CD4-positive, alpha-beta T cell treated with Interleukin-15 for 1 hour (primary cell): ENCODE measurements at places on chromosomes 1 and 21.
A peak's percentile ranks its signal among the peaks of the same experiment; 100 is the strongest.

DNA sequence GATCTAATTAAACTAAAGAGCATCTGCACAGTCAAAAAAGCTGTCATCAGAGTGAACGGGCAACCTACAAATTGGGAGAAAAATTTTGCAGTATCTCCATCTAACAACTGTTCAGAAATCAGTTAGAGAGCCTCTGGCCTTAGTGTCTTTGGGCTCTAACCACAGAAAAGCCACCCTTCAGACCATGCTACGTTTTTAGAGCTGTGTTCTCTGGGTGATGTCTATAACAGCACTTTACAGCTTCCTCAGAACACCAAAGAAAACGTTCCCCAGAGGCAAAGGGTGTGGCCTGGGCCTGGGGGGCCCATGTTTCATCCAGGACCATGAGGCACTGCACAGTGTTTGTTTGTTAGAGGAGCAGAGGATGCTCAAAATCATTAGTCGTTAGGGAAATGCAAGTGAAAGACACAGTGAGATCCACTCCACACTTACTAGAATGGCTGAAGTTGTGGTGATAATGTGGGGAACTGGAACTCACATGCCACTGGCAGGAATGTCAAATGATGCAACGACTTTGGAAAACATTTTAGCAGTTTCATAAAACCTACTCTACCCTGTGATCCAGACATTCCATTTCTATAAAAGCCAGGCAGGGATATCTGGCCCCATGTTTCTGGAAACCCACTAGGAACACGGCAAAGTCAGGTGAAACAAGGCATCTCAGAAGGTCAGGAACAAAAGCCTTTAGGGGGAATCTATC, 250.4 kb upstream of the HOOK1 start:
- no peak for DNase-seq

DNA sequence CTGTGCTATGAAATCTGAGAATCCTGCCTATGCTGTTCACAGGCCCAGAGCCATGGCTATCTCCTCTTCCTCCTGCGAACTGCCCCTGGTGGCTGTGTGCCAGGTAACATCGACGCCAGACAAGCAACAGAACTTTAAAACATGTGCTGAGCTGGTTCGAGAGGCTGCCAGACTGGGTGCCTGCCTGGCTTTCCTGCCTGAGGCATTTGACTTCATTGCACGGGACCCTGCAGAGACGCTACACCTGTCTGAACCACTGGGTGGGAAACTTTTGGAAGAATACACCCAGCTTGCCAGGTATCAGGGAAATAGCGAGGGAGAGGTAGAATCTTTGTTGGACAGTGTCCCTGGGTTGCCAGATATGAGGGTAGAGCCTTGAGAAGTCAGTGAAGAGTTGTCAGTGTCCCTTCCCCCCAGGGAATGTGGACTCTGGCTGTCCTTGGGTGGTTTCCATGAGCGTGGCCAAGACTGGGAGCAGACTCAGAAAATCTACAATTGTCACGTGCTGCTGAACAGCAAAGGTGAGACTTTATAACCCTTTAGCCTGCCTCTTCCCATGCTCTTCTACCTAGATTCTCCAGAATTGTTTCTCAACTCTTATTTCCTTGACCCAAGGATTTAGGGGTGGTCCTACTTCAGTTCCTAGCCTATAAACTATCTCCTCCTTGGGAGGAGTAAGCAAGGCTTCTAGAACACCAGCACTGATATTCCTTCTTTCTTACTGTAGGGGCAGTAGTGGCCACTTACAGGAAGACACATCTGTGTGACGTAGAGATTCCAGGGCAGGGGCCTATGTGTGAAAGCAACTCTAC, 1.4 kb downstream of the NIT1 start:
- peak; percentile 76 for DNase-seq

DNA sequence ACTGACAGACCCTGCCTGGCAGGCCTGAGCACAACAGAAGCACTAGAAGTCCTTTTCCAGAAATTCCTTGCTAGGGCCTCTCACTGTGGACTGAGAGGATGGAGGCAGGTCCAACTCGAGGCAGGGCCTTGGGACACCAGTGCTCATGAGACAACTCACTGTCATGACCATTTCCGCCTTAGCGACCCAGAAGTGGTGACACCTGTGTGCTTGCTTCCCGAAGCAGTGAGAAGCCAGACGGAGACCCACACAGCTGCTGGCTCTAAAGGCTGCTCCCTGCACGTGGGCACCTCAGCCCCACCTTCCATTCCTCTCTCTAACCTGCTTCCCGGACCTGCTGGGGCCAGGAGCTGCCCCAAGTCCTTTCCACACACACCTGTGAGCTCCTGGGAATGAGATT, 33.0 kb downstream of the KCNC4 start:
- no peak for DNase-seq

- no peak for DNase-seq
These were observed 214.1 kb upstream of the USP24 start for GRCh38 chr1:55428944-55429931.

- DNase-seq = no peak
These were observed 94.9 kb upstream of the ETV3 start for GRCh38 chr1:157233131-157233530.

DNA sequence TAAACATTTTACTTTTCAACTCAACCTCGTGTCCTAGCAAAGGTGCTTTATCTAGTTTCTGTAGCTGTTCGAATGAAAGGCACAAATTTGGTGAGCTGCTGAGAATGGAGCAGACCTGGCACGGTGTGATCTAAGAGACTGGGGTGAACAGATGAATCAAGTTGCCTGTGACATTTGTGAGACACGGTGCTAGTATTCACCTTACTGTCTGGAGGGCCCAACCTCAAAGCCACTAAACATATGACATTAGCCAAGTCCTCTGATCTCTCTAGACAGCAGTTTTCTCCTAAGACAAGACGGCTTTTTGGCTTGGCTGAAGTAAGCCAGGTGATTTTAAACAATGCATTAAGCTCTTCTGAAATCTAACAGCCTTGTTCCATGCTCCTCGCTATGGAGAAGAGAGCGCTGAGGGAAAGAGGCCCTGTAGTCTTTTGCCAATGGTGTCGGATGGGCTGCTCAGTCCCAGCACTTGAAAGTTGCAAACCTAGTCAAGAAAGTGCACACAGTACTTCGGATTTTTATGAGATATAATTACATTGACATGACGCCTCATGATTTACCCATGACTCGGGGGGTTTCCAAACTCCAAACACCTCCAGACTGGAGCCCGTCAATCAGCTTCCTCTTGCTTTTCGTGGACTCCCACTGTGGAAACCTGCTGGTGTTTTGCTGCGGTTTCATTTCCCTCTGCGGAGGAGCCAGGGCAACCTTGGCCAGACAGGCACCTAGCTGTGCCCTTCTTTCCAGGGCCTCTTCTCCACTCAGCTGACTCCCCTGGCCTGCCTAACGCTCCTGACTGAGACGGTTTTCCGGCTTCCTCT, 794 bp upstream of the TOR3A start:
- peak; percentile 70 for DNase-seq

DNA sequence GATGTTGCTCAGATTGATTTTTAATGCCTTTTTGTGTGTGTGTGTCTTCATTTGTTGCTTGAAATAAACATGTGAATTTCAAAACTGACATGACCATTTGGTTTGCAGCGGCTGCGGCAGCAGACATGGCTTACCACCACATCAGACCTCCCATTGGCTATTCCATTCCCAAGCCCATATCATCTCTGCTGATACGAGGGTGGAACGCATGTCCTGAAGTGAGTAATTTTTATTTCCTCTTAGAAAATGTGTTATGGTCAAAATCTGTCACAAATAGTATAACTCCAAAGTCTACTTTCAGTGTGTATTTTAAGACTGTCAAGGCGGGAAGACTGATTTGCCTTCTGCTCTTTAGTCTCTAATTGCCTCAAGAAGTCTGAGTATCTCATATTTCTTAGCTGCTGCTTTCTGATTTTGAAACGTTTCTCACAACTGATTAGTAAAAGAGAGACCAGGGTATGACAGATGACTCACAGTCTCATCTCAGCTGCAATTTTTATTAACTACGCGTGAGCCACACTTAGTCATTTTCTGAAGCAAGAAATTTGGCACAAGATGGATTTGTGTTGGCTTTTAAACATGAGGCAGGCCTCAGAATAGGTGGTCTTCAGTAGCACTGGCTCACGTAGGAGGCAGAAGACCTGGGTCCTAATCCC, 49.0 kb downstream of the LRRC53 start:
- DNase-seq = no peak

DNA sequence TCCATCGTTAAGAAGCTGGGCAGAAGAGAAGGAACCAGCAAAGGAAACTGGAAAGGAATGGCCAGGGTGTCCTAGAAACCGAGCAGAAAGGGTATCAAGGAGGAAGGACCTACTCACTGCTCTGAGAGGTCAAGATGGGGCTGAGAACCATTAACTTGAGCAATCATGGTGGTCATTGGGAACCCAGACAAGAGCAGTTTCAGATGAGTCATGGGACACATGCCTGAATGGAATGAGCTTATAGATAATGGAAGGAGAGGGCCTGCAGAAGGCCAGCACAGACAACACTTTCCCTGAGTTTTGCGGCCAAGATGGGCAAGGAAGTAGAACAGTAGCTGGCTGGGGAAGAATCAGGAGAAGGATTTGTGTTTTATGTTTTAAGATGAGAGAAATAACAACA, 383.2 kb downstream of the KIF26B start:
- DNase-seq = no peak

- DNase-seq = no peak
These were observed 1105.3 kb upstream of the TMPRSS15 start for GRCh38 chr21:19508844-19509243.

DNA sequence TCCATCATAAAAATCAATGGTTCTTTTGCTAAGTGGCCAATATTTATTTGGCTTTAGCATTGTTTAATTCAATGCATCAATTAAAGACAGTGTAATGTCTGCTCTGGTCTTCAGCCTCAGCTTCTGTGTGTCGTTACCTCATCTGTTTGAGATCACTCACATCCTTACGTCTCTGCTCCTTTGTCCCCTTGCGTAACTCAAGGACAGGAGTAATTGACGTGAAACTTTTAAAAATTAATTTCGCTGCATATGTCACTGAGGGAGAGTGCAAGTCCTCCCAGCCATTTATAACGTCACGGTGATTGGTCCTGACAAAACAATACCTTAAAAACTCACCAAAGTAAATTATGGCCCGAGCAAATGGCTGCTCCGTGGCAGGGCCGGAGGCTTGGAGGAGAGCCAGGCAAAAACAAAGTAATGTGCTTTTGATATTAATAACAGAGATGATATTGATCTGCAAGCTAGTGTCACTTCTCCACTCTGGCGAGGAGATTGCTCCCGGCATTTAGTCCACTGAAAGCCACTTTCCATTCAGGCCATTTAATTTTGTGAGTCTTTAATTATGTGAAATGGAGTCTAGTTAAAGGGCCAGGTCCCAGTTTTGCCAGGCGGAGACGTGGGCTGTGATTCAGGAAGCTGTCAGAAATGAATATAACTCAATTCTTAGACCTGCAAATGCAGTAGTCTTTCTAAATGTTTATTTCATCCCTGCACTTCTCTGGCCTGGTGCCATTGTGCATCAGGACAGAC, 150.9 kb upstream of the POU3F1 start:
- no peak for DNase-seq

- DNase-seq = no peak
These were observed 94.7 kb upstream of the GADD45A start for GRCh38 chr1:67590329-67590728.

- no peak for DNase-seq
These were observed 33.8 kb downstream of the DHCR24 start for GRCh38 chr1:54853096-54853792.

DNA sequence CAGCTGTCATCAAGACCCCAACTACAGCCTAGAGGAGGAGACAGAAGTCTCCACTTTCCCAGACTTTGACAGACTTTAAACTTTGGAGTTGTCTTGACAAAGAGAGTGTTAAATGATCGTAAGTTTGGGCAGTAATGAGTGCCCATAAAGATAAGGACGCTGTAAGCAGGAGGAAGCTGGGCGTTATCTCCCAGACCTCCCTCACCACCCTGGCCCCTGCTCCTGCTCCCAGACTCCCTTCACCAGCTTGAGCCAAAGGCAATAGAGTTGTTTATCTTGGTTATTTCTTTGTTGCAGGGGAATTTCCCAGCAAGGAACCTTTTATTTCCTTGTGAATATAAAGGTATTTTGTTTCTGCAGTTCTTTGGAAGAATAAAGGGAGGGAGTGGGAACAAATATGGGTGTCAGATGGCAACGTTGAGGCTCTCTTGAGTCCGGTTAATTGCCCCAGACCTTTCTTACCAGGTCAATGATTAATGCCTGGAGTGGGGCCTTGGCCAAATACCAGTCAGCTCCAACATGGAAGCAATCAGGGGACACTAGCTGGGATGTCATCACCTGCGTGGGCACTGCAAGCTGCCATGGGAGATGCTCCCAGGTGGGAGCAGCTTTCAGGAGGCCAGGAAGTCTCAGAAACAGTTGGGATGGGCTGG, 4.4 kb downstream of the PIGR start:
- DNase-seq = no peak

DNA sequence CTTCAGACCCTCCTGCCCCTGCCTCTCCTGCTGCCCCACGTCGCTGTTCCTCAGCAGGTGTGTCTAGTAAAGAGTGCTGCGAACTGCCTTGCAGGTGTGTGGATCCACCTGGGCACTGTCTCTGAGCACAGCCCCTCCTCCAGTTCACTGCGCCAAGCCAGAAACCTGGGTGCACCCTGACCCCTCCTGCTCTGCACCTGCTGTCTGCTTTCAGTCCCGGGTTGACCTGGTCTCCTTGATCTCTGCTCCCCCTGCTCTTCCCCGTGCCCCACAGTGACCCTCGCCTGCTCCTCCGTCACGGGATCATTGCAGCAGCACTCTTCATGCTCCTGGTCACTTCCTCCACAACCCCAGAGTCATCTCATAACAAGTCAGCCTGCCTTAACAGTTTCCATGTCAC, 6.5 kb downstream of the A3GALT2 start:
- no peak for DNase-seq

GRCh38 chr21:15687208-15687607, 42.6 kb upstream of the USP25 start:
- no peak for DNase-seq

GRCh38 chr1:66371233-66372005, 162.5 kb upstream of the SGIP1 start:
- DNase-seq = peak; percentile 35

DNA sequence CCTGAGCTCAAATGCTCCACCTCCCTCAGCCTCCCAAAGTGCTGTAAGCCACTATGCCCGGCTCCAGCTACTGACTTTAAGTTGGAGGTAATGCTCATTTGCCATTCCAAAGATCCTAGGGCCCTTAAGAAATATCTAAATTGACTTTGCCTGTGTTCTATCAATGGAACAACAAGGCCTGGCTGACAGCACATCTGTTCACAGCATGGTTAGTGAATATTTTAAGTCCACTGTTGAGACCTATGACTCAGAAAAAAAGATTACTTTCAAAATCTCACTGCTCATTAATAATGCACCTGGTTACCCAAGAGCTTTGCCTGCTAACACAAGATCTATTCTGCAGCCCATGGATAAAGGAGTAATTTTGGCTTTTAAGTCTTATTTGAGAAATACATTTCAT, 3.5 kb upstream of the SSX2IP start:
- no peak for DNase-seq

GRCh38 chr21:34352556-34352955, 11.2 kb upstream of the KCNE2 start:
- DNase-seq = no peak
